ENCODE measurements at places on chromosomes 7 and 10.

DNA sequence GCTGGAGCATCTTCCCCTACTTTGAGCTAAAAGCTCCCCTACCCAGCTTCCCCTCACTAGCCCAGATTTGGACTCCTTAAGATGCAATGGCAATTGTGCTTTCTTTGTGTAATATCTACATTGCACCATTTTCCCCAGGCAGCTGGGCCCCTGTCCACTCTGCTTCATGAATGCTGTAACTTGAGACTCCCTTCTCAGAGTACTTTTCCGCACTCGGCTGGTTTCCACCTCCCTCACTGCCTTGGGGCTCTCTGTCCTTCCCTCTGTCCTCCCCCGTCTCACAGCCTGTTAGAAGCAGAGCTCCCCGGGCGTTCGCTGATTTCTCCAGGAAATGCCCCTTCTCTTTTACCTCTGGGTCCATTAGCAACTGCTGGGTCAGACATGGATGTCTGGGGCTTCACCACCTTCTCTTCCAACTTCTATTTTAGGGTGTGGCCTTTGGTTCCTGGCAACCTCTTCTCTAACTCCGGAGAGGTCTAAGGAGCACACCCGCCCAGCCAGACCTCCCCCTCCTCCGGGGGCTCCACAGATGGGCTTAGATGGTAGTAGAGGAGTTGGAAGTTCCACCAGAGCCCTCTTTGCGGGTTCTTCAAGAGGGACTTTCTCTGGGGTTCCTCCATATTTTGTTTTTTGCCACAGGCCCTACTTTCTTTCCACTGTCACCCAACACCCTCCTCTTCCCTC is 2.9 kb upstream of the TMEM72 start:
- DNase-seq = no peak

DNA sequence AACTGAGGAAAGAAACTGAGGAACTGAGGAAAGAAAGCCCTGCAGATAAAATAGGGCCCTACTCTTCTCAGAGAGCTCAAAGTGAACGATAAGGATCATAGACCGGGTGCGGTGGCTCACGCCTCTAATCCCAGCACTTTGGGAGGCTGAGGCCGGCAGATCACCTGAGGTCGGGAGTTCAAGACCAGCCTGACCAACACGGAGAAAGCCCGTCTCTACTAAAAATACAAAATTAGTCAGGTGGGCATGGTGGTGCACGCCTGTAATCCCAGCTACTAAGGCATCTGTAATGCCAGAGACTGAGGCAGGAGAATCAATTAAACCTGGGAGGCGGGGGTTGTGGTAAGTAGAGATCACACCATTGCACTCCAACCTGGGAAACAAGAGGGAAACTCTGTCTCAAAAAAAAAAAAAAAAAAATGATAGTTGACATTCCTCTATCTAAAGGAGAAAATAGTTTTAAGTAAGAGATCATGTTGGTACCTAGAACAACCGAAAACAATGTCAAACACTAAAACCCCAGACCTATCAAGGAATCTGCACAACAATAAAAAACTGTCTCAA is 2.5 kb downstream of the MKRN1 start:
- DNase-seq = no peak

DNA sequence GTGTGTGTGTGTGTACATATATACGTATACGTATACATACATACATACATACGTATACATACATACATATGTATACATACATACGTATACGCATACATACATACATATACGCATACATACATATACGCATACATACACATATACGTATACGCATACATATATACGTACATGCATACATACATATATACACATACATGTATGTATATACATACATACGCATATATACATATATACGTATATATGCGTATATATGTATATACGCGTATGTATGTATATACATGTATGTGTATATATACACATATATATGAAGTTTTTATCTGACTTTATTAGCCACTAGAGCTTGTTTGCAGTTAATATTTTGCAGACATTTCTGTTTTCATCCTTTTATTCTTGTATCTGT is 63.3 kb downstream of the TBC1D12 start:
- DNase-seq = no peak

- no peak for DNase-seq
Observed at GRCh38 chr10:116540814-116541213, 4.9 kb upstream of the PNLIP start.

- DNase-seq = no peak
Observed at GRCh38 chr7:11346302-11346701, 372.6 kb downstream of the PHF14 start.

DNA sequence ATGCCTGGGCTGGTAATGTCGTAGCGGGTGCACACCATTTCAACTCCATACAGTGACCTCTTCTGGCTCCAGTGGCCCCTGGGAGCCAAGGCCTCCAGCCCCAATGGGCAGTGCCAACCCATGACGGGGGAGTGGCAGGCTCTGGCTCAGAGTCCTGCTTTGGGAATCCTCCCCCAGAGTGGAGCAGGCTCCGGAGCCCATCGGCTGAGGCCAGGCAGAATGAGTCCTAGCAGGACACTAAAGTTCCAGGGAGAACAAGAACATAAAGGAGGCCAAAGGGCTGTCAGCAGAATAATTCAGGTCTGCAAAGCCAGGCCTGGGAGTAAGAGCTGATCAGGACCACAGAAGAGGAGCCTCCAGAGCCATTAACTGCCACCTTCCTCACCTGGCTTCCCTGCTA is 33.3 kb downstream of the LBX1 start:
- DNase-seq = no peak

DNA sequence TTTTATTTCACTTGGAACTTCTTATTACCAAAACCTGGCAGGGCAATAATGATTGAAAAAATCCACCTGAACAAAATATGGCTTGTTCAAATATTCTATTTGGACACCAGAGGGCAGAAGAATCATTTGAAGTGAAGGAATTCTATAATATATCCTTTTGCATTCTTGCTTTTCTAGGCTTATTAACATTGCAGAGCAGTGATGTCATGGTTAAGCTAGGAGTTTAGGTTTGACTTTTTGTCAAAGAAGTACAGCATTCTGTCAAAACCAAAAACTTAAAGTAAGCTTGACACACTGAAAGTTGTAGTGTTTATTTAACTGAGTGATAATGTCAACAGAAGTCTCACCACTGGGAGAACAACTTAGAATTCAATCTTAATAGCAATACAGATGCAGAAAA is 156.0 kb downstream of the SEMA3D start:
- no peak for DNase-seq

DNA sequence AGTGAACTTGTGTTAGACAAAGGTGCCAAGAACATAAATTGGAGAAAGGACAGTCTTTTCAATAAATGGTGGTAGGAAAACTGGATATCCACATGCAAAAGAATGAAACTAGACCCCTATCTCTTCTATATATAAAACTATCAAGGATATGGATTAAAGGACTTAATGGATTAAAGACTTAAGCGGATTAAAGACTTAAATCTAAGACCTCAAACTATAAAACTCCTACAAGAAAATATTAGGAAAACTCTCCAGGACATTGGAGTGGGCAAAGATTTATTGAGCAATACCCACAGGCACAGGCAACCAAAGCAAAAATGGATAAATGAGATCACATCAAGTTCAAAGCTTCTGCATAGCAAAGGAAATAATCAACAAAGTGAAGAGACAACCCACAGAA is 242.9 kb upstream of the MEOX2 start:
- DNase-seq = no peak

DNA sequence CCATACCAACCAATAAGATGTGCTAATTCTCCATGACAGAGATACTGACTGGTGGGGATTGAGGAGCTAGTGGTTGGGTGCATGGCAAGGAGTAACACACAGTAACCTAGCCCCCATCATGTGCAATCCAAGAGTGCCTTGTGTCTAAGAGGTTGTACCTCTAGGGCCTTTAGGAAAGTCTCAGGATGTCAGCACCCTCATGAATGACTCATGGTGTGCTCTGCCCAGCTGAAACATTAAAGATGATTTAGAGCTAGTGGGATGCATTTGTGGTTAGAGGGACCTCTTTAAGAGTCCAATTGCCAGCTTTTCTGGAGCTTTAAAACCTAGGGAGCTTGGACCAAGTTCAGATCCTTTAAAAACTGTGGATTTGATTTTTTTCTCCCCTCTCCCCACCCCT is 181.1 kb downstream of the HERPUD2 start:
- no peak for DNase-seq

GRCh38 chr7:42574685-42575084 is 337.2 kb downstream of the C7orf25 start:
- no peak for DNase-seq

DNA sequence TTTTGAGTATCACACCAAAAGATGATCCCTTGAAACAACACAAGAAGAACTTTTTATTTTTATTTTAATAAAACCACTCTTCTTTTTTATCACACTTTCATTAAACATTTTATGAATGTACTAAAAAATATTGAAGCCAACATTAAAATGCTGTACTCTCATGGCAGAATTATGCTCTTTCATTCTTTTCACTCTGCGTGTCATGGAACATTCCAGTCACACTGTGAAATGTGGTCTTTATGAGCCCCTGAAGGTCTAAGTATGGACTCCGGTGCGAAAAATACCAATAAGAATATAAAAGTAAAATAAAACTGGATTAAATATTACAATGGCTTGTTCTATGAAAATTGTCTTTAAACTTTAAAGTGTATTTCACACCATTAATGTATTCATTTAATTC is 148.4 kb downstream of the TMEM26 start:
- no peak for DNase-seq

GRCh38 chr7:139735466-139735865 is 42.3 kb downstream of the HIPK2 start:
- DNase-seq = no peak

DNA sequence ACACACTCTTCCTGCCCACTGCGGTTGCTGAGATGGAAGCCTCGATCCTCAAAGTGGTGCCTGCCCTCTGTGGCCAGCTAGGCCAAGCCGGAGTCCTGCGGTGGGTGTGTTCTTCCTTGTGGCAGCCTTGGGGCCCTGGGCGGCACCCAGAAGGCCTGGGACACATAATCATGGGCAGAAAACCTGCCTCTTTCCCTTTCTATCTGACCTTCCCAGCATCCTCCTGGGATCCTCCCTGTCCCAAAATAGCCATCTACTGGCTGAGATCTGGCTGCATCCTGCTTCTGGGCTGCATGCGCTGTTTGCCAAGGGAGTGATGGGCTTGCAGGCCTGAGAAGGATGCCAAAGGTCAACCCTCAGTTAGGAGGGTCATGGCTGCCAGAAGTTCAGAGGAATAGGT is 23.9 kb downstream of the COL13A1 start:
- DNase-seq = no peak

- no peak for DNase-seq
Observed at GRCh38 chr7:16989811-16990413, 108.1 kb upstream of the AGR3 start.

DNA sequence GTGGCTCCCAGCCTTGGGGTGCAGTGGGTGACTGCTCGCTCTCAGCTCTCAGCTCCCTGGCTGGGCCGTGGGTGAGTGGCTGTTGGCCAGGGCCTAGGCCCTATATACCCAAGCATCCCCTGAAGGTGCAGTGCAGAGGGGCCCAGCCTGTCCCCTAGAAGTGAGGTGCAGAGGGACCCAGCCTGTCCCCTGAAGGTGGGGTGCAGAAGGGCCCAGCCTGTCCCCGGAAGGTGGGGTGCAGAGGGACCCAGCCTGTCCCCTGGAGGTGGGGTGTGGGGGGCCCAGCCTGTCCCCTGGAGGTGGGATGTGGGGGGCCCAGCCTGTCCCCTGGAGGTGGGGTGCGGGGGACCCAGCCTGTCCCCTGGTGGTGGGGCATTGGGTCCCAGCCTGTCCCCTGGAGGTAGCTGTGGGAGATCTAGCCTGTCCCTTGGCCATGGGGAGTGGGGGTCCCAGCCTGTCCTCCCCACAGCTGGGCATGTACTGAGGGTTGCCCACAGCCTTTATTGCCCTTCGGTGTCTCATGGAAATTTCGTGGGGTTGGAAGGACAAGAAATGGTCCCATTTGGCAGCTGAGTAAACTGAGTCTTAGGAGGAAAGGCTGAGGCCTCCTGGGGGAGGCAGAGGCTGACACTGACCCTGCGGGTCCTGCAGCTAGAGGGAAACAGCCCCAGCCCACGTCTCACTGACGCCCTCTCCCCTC is 17.5 kb upstream of the LFNG start:
- no peak for DNase-seq

GRCh38 chr7:89232-90019 is 102.9 kb upstream of the FAM20C start:
- DNase-seq = no peak

- no peak for DNase-seq
Observed at GRCh38 chr10:121880895-121881294, 46.9 kb downstream of the ATE1 start.

- DNase-seq = no peak
Observed at GRCh38 chr7:108442039-108442568, 14.1 kb downstream of the NRCAM start.

DNA sequence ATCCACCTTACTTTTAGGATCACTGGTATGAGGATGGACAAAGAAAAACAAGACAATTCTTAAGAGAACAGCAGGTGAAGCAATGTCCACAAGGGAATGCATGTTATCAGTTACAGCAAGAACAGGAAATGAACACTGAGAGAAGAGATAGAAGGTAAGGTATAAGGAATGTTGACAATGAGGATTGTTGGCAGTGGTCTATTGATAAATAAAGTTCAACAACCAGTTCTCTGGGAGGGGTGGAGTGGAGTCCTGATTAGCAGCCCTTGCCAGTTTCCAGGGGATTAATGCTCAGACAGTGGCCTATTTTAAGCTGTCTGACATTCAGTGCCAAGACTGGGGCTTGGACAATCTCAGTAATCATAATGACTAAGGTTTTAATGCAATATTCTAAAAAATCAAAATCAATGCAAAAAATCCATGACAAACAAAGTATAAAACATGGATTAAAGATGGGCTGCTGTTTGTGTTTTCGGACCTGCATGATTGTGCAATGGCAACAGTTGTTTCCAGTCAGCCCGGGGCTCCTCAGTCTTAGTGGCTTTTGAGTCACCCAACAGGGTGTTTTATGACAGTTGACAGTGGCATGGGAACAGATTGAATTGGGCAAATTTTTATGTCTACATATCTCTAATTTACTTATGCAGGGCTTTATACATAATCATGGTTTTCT is 13.8 kb upstream of the AKR1B1 start:
- DNase-seq = no peak

DNA sequence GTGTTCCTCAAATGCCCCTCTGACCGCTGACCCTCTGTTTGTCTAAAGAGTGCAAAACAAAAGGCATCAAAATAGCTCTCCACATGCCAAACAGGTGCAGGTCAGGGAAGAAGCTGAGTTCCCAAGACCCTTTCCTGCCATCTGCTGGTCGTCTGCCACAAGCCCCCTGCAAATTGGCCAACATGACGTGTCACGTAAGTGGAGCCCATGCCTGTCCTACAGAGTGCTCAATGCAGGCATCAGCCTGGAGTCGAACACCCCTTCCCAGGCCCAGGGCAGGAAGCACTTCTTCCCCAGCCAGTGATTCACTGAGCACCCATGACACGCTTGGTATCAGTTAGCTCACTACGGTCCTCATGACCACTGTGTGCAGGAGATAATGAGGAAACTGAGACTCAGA is 14.1 kb downstream of the TMEM72 start:
- no peak for DNase-seq

- no peak for DNase-seq
Observed at GRCh38 chr10:92478536-92478935, 95.4 kb downstream of the IDE start.

DNA sequence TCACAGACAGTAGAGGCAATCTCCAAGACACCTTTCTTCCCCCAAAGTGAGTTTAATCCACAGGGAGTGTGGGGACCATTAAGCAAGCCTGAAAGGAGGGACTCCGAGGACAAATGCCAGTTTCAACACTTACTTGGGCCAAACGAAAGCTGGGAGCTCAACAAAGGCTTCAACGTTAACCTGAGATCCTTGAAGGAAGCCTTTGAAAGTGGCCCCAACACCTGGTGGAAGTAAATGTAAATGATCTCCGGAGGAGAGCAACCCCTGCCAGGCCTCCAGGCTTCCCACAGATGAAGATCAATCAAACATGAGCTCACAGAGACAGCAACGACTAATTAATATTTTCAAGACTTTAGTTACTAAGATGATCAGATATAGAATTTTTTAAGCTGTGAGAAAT is 103.8 kb downstream of the PIP4K2A start:
- no peak for DNase-seq

All from CD8-positive, alpha-beta memory T cell (primary cell).